ENCODE measurements at places on chromosomes 5 and 9. TPM values are rescaled to one million over a fixed set of nuclear protein-coding genes. Genes with fewer than 3 reads are reported as not detected.

Gene PCDHA11
- total RNA-seq, result 8.1 TPM

Gene ANKRA2
- total RNA-seq, result 23.2 TPM

Gene RNF130
- total RNA-seq, result 52.1 TPM

Gene DMRTA1
- 1.2 TPM for total RNA-seq

DNA sequence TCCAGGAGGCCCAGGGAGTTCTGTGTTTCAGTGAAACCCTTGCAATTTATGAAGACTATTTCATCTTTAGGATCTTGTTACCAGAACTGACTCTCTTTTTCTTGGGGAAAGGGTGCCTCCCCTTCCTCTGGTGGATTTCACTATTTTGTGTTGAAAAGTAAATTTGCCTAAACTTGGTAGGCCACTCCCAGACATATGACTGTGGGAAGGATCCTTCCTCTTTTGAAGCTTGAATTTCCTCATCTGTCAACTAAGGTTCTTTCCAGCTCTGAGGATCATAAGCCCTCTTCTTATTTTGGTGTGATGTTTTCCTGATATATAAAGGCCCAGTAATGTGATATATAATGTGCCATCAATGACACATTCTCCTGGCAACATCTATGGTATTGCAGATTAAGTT, 59.1 kb upstream of the ZFAND5 start:
- no peak for DNase-seq
- no peaks in the 10 kb centered on the region for H3K36me3 ChIP-seq
- no peak overlapping the region for H3K27ac ChIP-seq
- no peaks in the 10 kb centered on the region for H3K27me3 ChIP-seq
- H3K4me1 ChIP-seq, result peaks cover 5% of the 10 kb centered on the region

DNA sequence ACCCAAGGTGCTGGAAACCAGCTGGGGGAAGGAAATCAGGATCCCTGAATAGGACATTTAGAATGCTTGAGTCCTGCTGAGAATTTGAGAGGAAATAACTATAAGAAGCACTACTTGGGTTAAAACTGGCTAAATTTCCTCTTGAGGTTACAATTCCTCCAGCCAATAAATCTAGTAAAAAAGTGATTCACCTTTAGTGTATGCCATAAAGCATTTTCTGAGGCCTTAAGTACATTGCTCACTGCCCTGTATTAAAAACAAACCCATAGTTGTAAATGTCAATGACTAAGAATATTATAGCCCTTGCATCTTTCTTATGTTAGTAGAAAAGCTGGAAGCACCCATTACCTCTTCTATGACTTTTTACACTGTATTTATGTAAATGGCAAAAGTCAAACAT, 634.7 kb upstream of the ARRDC3 start:
- no peak overlapping the region for H3K4me3 ChIP-seq
- no peak overlapping the region for H3K27ac ChIP-seq
- H3K4me1 ChIP-seq, result no peaks in the 10 kb centered on the region
- H3K36me3 ChIP-seq, result no peaks in the 10 kb centered on the region
- DNase-seq, result no peak

GRCh38 chr9:77016121-77016525, 3.3 kb upstream of the FOXB2 start:
- peaks cover 94% of the 10 kb centered on the region for H3K27me3 ChIP-seq
- H3K27ac ChIP-seq, result no peak overlapping the region
- no peaks in the 10 kb centered on the region for H3K36me3 ChIP-seq
- peaks cover 18% of the 10 kb centered on the region for H3K4me1 ChIP-seq

DNA sequence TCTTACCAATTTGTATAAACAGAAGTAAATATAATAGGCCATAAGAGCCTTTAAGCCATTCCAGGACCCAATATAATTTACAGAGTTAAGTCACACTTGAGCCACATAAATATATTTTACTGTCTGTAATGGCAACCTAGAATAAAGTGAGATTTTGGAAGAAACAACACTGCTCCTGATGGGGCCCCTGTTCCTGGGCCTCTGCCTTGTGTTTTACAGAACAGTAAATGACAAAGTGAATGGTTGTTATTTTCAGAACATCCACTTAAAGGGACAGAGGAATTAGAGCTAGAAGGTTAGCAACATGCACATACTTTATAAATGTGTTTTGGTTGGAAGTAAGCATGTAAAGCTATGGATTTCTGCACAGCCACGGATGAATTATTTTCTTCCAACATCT, 3.6 kb downstream of the PTGER4 start:
- peaks cover 31% of the 10 kb centered on the region for H3K4me1 ChIP-seq
- no peak overlapping the region for H3K27ac ChIP-seq
- H3K27me3 ChIP-seq, result peaks cover 68% of the 10 kb centered on the region

- H3K4me3 ChIP-seq, result peak overlapping the region; percentile 82
- H3K27me3 ChIP-seq, result no peaks in the 10 kb centered on the region
- no peaks in the 10 kb centered on the region for H3K36me3 ChIP-seq
- peak overlapping the region; percentile 76 for H3K27ac ChIP-seq
- no peak for DNase-seq
Observed at GRCh38 chr9:133238851-133239532, 29.9 kb upstream of the OBP2B start.

- H3K36me3 ChIP-seq, result no peaks in the 10 kb centered on the region
- H3K4me3 ChIP-seq, result peak overlapping the region; percentile 13
- no peak for DNase-seq
Observed at GRCh38 chr5:109455598-109456096, 45.9 kb upstream of the PJA2 start.

All from type B pancreatic cell (in vitro differentiated cells).